ENCODE measurements at places on chromosomes 3 and 15.

DNA sequence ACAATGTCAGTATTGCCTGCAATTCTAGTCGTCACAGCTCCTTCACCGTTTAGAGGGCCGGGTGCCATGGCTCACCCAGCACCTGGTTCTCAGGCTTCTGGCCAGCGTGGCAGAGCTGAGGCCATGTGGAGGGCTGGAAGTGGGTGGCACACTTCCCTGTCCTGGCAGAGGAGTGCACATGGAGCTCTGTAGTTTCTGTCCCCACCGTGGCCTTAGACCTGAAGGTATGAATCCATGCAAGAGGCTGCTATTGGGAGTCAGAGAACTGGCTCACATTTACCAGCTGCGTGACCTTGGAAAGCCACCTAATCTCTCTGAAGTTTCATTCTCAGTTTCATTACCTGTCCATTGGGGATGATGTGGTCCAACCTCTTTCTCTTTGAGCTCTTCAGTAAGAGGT is 22.2 kb downstream of the EPHB1 start:
- DNase-seq: no peak

GRCh38 chr15:66387163-66388042 is 691 bp downstream of the MAP2K1 start:
- peak; percentile 72 for DNase-seq

DNA sequence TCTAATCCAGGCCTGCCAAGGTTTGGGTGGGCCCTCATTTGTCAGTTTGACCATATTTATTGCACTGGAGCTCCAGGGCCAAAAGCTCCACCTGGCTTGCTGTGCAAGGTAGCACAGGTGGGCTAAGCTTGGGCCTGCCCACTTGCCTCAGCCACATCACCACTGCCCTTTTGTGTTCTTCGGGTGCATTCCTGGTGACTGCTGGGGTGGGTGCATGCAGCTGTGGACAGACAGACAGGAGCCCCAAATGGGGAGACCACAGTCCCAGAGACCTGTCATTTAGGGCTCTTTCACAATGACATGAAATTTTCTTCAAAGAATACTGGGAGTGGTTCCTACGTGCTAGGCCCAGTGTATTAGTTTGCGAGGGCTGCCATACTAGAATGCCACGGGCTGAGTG is 2.7 kb downstream of the MESP2 start:
- DNase-seq: no peak

GRCh38 chr15:29638781-29639180 is 183.5 kb downstream of the TJP1 start:
- no peak for DNase-seq

Data from CD4-positive, alpha-beta T cell treated with Interleukin-4 for 4 hours (primary cell).